B cell (primary cell): ENCODE measurements at places on chromosomes 7 and 10. TPM values are rescaled to one million over a fixed set of nuclear protein-coding genes. Genes with fewer than 3 reads are reported as not detected.

DNA sequence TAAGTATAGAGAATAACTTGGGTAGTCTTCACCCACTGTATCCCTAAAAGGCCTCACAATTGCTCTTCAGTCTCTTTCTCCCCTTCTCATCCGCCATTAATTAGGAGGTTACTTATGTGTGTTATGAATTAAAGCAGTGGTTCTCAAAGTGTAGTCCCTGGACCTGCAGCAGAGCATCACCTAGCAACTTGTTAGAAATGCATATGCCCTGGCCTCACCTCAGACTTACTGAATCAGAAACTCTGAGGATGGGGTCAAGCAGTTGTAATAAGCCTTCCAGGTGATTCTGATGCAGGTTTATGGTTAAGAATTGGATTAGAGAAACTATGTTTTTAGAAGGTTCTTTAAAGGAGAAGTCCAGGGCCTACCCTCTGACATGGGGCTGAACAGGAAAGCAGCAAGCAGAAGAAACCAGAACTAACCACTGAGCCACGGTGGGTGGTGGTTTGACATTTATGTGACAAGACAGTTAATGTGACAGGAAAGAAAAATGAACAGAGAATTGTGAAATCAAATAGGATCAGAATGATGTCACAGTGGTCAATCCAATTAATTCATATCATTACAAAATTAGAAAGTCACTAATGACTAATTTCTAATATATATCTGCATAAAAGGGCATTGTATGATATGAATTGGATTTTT is 37.6 kb downstream of the ENTPD1 start:
- DNase-seq = peak; percentile 72

The GJC3 gene
- not detected in 2 replicates for total RNA-seq

DNA sequence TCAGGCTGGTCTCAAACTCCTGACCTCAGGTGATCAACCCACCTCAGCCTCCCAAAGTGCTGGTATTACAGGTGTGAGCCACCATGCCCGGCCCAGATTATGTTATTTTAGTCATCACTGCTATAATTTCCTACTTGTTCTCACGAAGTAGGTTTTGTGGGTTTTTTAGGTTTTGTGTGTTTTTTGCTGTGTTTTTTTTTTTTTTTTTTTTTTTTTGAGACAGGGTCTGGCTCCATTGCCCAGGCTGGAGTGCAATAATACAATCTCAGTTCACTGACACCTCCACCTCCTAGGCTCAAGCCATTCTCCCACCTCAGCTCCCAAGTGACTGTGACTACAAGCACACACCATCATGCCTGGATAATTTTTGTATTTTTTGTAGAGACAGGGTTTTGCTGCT is 20.9 kb upstream of the ANAPC16 start:
- no peak for DNase-seq

- no peak for DNase-seq
Observed at GRCh38 chr7:25148772-25149575, 23.9 kb upstream of the CYCS start.

- DNase-seq = no peak
Observed at GRCh38 chr7:80440883-80441282, 71.0 kb downstream of the GNAT3 start.
